Activated T-cell treated with anti-CD3 and anti-CD28 coated beads, Interleukin-2, amount 50 U/mL, for 72 hours (primary cell): ENCODE measurements at places on chromosomes 1 and 21.

DNA sequence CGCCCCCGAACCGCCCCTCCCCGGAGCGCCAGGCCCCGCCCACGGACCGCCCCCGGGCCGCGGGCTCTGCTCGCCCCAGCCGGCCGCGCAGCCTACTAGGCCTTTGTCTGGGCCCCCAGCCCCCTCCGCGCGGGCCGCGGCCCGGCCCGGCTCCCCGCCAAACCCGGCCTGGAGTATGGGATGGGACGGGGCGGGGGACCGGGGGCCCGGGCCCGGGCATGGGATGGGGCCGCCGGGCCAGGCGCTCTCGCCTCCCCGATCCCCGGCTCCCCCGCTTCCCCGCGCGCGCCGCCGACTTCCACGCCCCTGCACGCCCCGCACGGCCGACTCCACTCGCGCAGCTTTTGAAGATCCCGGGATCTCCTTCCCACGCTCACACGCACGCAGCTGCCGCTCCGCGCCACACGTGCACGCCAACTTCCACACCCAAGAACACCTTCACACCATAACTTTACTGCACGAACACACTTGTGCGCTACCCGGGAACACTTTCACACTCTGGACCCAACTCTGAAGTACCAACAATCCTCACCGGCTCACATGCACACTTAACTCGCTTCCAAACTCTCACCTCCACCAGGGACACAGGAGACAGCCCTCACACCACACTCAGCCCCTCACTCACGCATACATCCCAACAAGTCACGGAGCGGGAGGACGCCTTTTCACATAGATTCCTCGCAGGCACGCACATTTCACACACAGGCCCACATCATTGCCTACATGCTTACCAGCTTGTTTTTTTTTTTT is 437 bp upstream of the HSPG2 start:
- H3K4me3 ChIP-seq = peak overlapping the region; percentile 78
- peaks cover 13% of the 10 kb centered on the region for H3K4me1 ChIP-seq
- no peaks in the 10 kb centered on the region for H3K27me3 ChIP-seq
- no peaks in the 10 kb centered on the region for H3K36me3 ChIP-seq

- no peaks in the 10 kb centered on the region for H3K36me3 ChIP-seq
- H3K27me3 ChIP-seq = peaks cover 16% of the 10 kb centered on the region
- H3K27ac ChIP-seq = no peak overlapping the region
- DNase-seq = no peak
Observed at GRCh38 chr1:222034790-222035189, 292.9 kb upstream of the DUSP10 start.

GRCh38 chr21:24148461-24148860 is 1458.8 kb downstream of the MRPL39 start:
- H3K4me3 ChIP-seq = no peak overlapping the region
- no peak for DNase-seq
- no peaks in the 10 kb centered on the region for H3K4me1 ChIP-seq
- no peaks in the 10 kb centered on the region for H3K27me3 ChIP-seq
- H3K36me3 ChIP-seq = no peaks in the 10 kb centered on the region
- H3K27ac ChIP-seq = no peak overlapping the region

- H3K27me3 ChIP-seq = no peaks in the 10 kb centered on the region
- DNase-seq = no peak
- H3K4me3 ChIP-seq = no peak overlapping the region
- no peaks in the 10 kb centered on the region for H3K36me3 ChIP-seq
- no peaks in the 10 kb centered on the region for H3K4me1 ChIP-seq
- H3K27ac ChIP-seq = no peak overlapping the region
Observed at GRCh38 chr21:21029164-21029563, 31.0 kb downstream of the NCAM2 start.

DNA sequence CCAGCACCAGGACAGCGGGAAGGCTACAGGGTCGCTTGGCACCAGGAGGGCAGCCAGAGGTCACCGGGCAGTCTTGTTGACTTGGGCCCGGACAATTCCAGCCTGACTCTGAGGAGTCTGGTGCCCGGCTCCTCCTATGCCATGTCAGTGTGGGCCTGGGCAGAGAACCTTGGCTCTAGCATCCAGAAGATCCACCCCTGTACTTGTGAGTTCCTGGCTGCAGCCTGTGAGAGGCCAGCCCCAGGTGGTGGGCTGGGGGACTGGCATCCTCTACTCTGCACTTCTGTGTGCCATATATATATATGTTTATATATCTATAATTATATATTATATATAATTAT is 11.6 kb upstream of the PTPN7 start:
- H3K27ac ChIP-seq = no peak overlapping the region
- H3K27me3 ChIP-seq = no peaks in the 10 kb centered on the region
- no peak for DNase-seq
- no peaks in the 10 kb centered on the region for H3K36me3 ChIP-seq
- no peaks in the 10 kb centered on the region for H3K4me1 ChIP-seq

GRCh38 chr1:216621536-216621935 is 101.7 kb downstream of the ESRRG start:
- H3K27me3 ChIP-seq = no peaks in the 10 kb centered on the region
- H3K4me1 ChIP-seq = no peaks in the 10 kb centered on the region
- H3K36me3 ChIP-seq = no peaks in the 10 kb centered on the region
- H3K4me3 ChIP-seq = no peak overlapping the region
- DNase-seq = no peak
- H3K27ac ChIP-seq = no peak overlapping the region

DNA sequence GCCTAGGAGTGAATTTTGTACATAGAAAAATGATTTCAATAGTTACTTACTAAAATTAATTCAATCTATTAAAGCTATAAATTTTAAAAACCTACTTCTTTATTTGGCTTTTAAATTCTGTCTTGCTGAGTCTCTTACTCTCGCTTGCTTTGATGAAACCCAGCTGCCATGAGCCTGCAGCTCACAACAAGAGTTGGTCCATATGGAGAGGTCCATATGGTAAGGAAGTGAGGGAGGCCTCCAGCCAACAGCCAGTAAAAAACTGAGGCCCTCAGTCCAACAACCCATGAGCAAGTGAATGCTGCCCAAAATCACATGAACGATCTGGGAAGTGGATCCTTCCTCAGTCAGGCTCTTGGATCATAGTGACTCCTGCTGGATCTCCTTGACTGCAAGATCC is 89.9 kb upstream of the CXADR start:
- no peak overlapping the region for H3K4me3 ChIP-seq
- no peak overlapping the region for H3K27ac ChIP-seq
- H3K4me1 ChIP-seq = no peaks in the 10 kb centered on the region
- DNase-seq = no peak
- no peaks in the 10 kb centered on the region for H3K36me3 ChIP-seq
- peaks cover 9% of the 10 kb centered on the region for H3K27me3 ChIP-seq
